Activated T-helper 2 cell treated with anti-CD3 and anti-CD28 coated beads, Interferon-gamma antibody, Interleukin-2, Interleukin-4, amounts not matched to agents 10 μg/mL and 5 μg/mL and 100 μg/mL, durations not matched to agents 14 hours and 24 hours and 36 hours (primary cell): ENCODE measurements at places on chromosomes 5 and 9. TPM values are rescaled to one million over a fixed set of nuclear protein-coding genes. Genes with fewer than 3 reads are reported as not detected.

Gene LHFPL2
- total RNA-seq = 0.09 and 0.16 TPM in 2 replicates

Gene SLC9A3
- total RNA-seq = 2.4 and 2.8 TPM in 2 replicates

Gene GRM6
- total RNA-seq = not detected in 2 replicates

Gene ENDOG
- 19.9 and 21.7 TPM in 2 replicates for total RNA-seq

Gene IL4
- total RNA-seq = 21.6 and 25.8 TPM in 2 replicates

Gene DPP7
- total RNA-seq = 318 and 321 TPM in 2 replicates

Gene NUTM2F
- total RNA-seq = not detected in 2 replicates

Gene PCDHGC4
- total RNA-seq = not detected in 2 replicates

Gene CDHR2
- total RNA-seq = 0.30 and 0.64 TPM in 2 replicates

Gene ANKDD1B
- 0.18 and 0.48 TPM in 2 replicates for total RNA-seq
